NT2/D1 (cell line): ENCODE measurements at places on chromosomes 13 and 19.

- DNase-seq = no peak
These were observed 475.5 kb downstream of the TSHZ3 start for GRCh38 chr19:30873691-30874090.

DNA sequence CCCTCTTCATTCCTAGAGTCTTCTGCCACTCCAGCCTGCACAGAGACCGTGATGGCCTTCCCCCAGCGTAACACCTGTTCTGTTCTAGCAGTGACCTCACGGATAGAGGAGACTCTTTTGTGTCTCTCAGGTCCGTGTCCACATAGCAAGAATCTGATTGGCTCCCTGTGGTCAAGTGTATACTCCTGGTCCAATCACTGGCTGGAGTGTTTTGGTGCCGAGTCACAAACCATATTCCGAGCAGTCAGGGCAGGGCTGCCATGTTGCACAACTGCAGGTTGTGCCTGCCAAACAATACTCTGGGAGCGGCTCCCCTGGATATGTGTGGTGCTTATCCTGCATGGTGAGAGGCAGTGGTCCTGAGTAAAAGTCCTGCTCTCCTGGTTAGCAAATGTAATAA, 402.4 kb downstream of the KCNRG start:
- DNase-seq = no peak

DNA sequence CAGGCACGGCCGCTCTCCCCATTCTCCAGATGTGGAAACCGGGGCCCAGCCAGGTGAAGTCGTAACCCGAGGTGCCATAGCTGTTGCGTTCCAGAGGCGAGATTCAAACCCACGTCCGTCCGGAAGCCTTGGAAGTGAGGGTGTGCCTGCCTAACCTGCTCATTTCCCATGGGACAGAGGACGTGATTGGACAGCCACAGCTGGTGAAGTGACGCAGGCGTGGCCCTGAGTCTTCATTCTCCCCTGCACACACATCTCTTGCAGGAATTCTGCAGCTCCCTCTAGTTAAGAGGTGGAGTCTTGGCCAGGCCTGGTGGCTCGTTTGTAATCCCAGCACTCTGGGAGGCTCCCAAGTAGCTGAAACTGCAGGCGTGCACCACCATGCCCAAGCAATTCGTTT, 16.8 kb downstream of the MEIS3 start:
- DNase-seq = no peak

GRCh38 chr19:16527971-16528521, 14.2 kb downstream of the CHERP start:
- DNase-seq = no peak

DNA sequence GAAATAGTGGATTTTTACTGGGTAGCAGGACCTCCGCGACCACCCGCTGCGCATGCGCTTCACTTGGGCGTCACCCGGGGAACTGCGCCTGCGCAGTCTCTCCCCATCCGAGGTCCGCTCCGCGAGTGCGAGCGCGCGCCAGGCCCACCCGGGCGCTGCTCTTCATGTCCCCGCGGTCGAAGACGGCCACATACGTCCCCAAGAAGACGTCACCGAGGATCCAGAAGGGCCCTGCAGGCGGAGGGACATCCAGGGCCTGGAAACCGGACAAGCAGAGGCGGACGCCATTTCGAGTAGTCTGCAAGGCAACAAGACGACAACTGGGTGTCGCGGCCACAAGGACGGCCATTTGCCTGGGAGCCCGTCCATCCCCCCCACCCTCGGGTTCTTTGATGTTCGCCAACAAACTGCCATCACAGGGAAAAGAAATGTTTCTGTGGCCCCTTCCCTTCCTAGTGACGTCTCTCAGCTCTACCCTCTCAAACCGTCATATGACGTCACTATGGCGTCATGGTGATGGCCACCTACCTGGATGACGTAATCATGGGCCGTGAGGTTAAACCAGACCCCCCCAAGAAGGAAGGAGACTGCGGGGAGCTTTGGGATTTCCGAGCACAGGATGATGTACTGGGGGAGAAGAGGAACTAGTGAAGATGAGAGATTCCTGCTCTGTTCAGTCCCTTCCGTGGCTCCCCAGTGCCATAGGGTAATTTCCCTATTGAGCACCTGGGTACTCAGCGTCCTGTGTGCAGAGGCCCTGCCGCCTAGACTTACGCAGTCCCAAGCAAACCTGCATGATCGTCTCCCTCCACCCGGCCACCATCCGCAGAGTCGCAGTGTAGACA, 6.7 kb downstream of the NAPSA start:
- DNase-seq = no peak

DNA sequence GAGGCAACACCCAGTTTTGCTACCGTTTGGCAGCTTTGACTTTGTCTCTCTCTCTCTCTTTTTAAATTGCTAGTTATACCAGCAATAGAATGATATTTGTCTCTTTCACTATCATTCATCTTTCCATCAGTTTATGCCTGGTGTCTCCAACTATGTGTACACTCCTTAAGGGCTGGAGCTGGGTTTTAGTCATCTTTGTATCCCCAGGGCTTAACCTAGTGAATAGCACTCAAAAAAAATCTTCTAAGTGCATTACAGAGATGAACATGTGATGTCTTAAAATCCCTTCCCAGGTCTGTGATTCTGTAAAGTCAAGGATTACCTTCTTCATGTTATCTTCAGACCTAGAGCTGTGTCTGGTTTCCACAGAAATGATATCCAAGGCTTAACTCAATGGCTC, 7.8 kb upstream of the UBL3 start:
- DNase-seq = no peak

GRCh38 chr13:71922194-71922593, 55.2 kb upstream of the DACH1 start:
- DNase-seq = no peak

DNA sequence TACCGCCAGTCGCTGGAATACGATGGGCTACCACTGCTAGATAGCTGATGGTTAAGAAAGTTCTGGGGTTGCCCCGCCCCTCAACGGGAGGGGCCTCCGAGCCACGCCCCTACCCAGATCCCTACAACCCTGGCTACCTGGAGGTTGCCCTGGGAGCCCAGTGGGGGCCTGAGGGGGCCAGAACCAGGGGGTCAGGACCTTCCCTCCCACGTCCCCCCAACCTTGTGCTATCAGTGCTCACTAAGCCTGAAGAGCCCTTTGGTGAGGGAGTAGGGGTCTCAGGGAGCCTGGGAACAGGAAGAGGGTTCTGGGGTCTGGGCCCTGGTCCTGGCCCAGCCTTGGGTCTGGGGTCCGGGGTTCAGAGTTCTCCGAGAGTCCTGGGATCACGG, 8.9 kb downstream of the OCEL1 start:
- no peak for DNase-seq

- no peak for DNase-seq
These were observed 110.5 kb downstream of the COG6 start for GRCh38 chr13:39765801-39766463.

- no peak for DNase-seq
These were observed 2.7 kb upstream of the GNA15 start for GRCh38 chr19:3132971-3133792.

- no peak for DNase-seq
These were observed 2.8 kb upstream of the CDC16 start for GRCh38 chr13:114231886-114232285.

DNA sequence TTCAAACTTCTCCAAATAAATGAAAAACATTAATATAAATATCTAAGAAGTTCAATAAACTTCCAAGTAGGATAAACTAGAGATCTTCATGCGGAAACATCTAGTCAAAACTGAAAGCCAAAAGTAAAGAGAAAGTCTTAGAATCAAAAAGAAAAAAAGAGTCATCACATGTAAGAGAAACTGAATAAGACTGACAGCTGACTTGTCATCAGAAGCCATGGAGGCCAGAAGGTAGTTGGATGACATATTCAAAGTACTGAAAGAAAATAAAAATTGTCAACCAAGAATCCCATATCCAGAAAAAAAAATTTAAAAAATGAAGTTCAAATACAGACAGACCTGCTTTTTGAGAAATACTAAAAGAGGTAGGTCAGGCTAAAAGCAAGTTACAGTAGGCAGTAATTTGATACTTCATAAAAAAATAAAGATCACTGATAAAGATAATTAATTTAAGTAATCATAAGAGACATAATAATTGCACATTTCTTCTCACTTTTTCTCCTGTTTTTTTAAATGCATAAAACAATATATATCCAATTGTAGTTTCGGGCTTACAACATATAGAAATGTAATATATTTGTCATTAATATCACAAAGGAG, 327.6 kb upstream of the PCDH9 start:
- no peak for DNase-seq

DNA sequence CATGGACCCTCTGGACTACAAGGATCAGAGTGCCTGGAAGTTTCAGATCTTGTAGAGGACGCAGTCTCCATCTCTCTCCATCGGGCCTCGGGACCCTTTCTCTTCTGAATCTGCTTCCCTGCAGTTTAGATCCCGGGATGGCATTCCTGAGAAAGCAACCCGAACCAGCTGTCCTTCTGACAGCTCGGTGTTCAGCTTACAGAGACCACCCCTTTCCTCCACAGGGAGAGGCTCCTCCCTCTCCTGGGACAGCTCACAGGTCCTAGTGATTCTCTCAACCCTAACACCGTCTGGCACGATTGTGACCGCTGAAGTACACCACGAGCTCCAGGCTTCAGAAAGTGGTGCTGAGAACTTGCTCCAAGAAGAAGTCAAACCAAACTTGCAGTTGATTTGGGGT, 18.2 kb downstream of the CRX start:
- DNase-seq = no peak

DNA sequence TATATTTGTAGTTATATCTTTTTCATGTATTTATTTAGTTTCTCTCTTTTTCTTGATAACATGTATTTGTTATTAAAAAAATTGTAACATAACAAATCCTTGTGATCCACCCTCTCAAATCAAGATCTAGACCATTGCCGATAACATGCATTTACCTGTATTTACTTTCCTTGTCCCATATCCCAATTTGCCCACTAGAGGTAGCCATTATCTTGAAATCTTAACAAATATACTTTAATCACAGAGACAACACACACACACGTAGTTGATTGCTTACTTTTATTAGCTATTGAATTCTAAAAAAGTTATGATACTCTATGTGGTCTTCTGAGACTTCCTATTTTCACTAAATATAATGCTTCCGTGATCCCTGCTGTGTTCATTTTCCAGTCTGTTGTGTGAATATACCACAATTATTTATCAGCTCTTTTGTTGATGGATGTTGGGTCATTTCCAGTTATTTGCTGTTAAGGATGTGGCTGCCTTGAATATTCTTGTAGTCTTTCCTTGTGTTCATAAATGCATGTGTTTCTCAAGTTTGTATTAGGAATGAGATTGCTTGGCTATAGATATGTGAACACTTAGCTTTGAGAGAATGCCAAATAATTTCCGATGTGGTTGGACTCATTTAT, 31.3 kb upstream of the ZMYM2 start:
- DNase-seq = no peak

DNA sequence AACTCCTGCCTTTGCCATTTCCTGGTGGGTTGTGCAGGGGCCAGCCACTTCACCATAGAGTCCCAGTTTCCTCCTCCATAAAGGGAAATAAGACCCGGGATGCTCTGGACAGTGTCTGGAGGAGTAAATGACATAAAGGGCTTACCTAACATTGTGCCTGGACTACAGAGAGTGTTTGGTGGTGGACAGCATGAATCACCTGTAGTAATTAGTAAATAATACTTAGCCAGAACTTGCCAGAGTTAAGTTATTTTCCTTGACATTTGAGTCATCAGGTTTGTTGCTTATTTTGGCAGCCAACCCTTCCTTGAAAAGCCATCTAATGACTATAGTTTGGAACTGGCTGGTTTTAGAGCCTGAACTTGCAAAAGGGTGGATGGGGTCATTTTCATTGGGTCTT, 159.2 kb downstream of the SLC7A1 start:
- DNase-seq = no peak

DNA sequence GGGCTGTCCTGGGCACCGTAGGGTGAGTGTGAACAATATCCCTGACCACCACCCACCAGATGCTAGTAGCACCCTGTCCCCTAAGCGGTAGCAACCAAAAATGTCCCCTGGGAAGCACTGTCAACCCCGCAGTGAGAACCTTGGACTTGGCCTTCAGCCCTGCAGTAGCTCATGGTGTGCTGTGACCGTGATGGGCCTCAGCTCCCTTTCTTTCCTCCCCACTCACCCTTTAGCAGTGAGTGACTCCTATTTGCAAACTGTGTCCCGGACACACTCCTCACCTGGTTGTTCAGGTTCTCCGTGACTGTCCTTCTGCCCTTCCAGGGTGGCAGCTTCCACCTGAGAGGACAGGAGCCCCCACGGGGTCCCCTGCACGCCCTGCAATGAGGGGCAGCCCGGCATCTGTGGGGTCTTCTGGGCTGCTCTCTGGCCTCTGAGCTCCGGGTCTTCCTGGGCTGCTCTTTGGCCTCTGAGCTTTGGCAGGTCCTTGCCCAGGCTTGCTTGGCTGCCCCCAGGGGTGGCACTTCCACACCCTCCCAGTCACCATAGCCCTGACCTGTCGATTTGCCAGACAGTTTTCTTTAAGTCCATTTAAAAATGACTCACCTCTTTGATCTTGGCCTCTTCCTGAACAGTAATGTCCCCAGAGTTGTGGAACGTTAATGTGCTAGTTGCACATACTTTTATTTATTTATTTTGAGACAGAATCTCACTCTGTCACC, 3.8 kb downstream of the KDM4B start:
- DNase-seq = no peak

GRCh38 chr13:32791545-32792172, 205.4 kb downstream of the PDS5B start:
- DNase-seq = no peak

- DNase-seq = no peak
These were observed 100.0 kb downstream of the RNF17 start for GRCh38 chr13:24863748-24864540.

- DNase-seq = no peak
These were observed 63.9 kb upstream of the STARD13 start for GRCh38 chr13:33349288-33349985.

- no peak for DNase-seq
These were observed 730 bp upstream of the ABCC4 start for GRCh38 chr13:95301968-95302393.

DNA sequence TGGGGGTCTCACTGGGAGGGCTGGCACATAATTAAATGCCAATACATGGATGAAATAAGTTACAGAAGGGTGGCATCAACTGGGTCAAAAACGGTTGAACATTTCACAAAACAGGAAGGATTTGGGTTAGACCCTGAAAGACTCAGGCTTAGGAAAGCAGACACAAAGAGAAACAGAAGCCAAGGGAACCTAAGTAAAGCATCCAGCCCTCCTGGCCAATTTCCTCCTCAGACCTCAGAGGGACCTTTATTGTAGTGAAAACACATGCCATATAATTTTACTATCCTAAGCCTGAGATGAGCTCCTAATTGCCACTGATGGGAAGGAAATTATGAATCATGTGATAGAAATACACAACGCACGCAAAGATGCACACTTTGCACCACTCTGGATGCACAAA, 12.1 kb upstream of the CEACAM3 start:
- DNase-seq = no peak

GRCh38 chr13:38875186-38875875, 115.3 kb downstream of the STOML3 start:
- DNase-seq = no peak

DNA sequence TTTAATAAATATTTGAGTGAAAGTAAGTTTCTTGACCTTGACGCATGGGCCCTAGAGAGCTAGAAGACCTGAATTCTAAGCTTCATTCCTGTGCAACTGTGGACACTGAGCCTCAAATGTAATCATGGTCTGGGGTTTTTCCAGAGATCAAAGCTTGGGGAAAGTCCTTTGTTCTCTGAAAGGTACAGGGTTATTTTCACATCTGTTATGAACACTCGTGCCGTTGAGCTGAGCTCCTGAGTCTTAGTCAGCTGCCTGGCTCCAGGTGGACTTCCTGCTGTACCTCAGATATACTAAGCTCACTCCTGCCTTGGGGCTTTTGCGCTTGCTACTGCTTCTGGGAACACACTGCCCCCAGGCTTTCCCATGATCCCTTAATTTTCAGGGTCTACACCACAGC, 7.5 kb upstream of the ZBTB32 start:
- no peak for DNase-seq
